Pancreas (tissue), 10 donors: ENCODE measurements at places on chromosomes 11 and 22. TPM values are rescaled to one million over a fixed set of nuclear protein-coding genes. Genes with fewer than 3 reads are reported as not detected.

DNA sequence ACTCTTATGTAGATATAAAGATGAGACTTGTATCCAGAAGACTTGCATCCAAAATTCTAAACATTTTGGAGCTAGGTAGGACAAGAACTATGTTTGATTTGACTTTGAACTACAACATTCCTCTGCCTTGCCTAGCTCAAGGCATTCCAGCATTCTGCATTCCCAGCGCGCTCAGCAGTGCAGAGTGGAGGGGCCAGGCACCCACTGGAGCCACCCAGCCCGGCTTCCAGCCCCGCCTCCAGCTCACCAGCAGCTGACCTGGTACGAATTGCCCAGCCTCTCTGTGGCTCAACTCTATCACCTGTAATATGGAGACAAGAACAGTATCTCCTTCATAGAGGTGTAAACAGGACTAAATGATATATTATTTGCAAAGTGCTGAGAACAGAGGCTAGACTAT lies 28.8 kb downstream of the PRDM10 start:
- no peak for DNase-seq
- no peak overlapping the region for H3K4me3 ChIP-seq
- H3K4me1 ChIP-seq = no peaks in the 10 kb centered on the region
- no peaks in the 10 kb centered on the region for H3K36me3 ChIP-seq
- no peaks in the 10 kb centered on the region for H3K27me3 ChIP-seq
- H3K27ac ChIP-seq = no peak overlapping the region

DNA sequence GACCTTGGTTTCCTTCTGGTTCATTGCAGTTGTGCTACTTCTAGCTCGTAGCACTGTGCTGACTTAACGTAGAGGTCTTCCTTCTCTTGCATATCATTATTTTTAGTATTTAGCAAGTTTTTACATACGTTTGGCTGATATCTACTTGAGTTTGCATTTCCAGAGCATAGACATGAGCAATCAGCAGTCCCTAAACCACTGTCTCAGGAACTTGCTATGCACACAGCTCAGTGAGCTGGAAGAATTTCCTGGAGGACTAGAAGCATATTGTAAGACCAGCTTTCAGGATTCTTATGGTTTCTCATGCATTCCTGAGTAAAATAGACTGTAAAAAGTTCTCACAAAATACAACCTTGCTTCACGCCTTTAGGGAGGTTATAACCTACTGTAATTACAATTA lies 226.7 kb upstream of the PDGFD start:
- no peaks in the 10 kb centered on the region for H3K4me1 ChIP-seq
- H3K27me3 ChIP-seq = no peaks in the 10 kb centered on the region

GRCh38 chr11:29432719-29433325 lies 584.0 kb downstream of the KCNA4 start:
- no peak overlapping the region for H3K27ac ChIP-seq
- H3K36me3 ChIP-seq = no peaks in the 10 kb centered on the region
- no peaks in the 10 kb centered on the region for H3K27me3 ChIP-seq
- no peak for DNase-seq
- H3K4me3 ChIP-seq = no peak overlapping the region
- no peaks in the 10 kb centered on the region for H3K4me1 ChIP-seq

DNA sequence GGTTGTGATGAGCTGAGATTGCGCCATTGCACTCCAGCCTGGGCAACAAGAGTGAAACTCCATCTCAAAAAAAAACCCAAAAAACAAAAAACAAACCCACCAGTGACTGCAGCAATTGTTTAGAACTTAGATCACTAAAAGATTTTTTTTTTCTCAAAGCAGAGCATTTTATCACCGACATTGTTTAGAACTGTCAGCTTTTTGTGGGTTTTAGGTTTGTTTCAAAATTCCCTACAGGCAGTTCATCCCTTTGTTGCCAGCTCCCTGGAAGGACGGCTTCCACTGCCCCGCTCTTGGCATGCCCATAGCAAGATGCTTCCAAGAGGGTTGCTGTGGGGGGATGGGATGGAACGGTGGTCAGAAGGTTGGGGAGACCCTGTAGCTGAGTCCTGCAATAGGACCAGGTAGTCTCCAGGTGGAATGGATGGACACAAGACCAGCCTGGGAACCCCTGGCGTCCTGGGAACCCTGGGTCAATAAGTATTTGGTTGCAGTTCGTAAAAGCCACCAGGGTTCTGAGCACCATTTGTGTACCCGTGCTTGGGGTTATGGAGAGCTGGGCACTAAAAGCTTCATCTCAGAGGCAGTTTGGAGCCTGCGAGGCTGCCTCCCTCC lies 46.7 kb downstream of the TSPAN18 start:
- no peaks in the 10 kb centered on the region for H3K36me3 ChIP-seq
- no peak overlapping the region for H3K4me3 ChIP-seq
- H3K4me1 ChIP-seq = no peaks in the 10 kb centered on the region
- H3K27ac ChIP-seq = no peak overlapping the region
- no peak for DNase-seq

The BAD gene
- polyA plus RNA-seq = 48.6 TPM

DNA sequence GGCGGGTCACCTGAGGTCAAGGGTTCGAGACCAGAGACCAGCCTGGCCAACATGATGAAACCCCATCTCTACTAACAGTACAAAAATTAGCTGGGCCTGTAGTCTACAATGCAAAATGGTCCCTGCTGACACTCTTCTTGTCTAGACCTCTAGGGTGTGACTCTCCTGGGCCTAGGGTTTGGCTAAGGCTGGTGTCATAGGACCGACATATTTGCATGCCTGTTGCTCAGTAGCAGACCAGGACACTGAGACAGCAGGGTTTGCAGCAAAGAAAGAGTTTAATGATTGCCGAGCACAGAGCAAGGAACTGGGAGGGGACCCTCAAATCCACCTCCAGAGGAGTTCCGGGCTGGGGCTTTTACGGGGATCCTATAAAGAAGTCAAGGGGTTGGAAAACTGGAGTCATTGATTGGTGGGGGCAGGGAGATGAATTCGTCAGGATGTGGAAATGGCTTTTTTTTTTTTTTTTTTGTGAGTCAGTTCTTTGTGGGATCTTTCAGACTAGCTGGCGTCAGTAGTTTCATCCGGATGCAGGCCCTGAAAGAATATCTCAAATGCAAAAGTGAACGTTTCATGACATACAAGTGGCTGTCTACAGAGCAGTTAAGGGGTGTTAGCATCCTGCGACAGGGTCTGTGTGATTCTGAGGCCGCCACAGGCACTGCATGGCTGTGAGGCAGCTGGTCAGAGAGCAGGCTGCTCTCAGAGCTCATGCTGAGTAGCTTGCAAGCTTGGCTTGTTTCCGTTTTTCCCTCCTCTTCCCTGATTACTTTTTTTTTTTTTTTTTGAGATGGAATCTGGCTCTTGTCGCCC lies 27.2 kb upstream of the A4GALT start:
- no peaks in the 10 kb centered on the region for H3K27me3 ChIP-seq
- no peaks in the 10 kb centered on the region for H3K4me1 ChIP-seq
- H3K36me3 ChIP-seq = no peaks in the 10 kb centered on the region
- no peak overlapping the region for H3K4me3 ChIP-seq
- no peak overlapping the region for H3K27ac ChIP-seq
- DNase-seq = no peak

The POU2AF3 gene
- 4.1 TPM for polyA plus RNA-seq
